Kidney tubule cell (primary cell): ENCODE measurements at places on chromosomes 12 and 14.

- DNase-seq, result no peak
These were observed 116.9 kb downstream of the PPHLN1 start for GRCh38 chr12:42442888-42443287.

DNA sequence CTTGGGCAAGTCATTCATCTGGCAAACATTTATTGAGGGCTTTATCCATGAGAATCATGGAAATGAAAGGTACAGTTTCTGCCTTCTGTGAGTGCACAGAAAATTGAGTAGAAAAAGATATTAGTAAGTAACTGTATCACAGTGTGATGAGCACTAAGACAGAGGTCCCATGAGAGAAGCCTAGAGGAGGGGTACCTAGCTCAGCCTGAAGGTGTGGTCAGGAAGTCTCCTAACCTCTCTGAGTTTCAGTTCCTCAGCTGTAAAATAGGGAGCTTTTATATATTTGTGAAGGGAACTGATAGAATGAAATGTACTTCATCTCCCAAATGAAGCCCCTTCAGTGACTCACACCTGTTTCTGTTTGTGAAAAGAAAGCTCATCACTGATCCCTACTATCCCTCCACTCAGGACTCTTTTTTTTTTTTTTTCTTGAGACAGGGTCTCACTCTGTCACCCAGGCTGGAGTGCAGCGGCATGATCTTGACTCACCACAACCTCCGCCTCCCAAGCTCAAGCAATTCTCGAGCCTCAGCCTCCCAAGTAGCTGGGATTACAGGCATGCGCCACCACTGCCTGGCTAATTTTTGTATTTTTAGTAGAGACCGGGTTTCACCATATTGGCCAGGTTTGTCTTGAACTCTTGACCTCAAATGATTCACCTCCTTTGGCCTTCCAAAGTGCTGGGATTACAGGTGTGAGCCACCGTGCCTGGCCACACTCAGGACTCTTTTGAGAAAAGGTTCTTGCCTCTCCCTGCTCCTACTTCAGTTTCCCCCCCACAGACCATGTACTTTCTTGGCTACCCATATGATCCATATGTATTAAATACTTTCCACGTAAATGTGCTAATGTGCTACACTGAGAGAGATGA lies 93.7 kb upstream of the FUT8 start:
- peak; percentile 7 for DNase-seq

DNA sequence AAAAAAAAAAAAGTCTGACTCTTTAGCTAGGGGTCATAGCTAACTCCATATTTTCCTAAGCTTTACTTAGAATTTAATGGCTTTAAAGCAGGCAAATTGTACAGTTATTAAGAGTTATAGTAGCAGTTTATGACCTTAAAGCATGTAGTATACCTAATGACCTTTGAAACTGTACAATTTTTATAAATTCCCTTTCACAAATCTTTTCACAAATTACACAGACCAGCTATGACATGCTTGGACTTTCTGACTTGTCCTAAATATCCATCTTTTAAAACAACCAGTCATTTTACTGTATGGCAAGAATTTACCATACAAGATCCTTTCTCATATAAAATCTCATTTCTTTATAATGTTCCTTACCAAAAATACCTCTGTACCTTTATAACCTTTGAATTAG lies 74.8 kb downstream of the C14orf132 start:
- no peak for DNase-seq

GRCh38 chr12:52946797-52947547 lies 1.9 kb upstream of the KRT18 start:
- no peak for DNase-seq
